Activated naive CD8-positive, alpha-beta T cell treated with anti-CD3 and anti-CD28 coated beads for 36 hours (primary cell): ENCODE measurements at places on chromosomes 13 and 19. TPM values are rescaled to one million over a fixed set of nuclear protein-coding genes. Genes with fewer than 3 reads are reported as not detected.
A peak's percentile ranks its signal among the peaks of the same experiment; 100 is the strongest.

DNA sequence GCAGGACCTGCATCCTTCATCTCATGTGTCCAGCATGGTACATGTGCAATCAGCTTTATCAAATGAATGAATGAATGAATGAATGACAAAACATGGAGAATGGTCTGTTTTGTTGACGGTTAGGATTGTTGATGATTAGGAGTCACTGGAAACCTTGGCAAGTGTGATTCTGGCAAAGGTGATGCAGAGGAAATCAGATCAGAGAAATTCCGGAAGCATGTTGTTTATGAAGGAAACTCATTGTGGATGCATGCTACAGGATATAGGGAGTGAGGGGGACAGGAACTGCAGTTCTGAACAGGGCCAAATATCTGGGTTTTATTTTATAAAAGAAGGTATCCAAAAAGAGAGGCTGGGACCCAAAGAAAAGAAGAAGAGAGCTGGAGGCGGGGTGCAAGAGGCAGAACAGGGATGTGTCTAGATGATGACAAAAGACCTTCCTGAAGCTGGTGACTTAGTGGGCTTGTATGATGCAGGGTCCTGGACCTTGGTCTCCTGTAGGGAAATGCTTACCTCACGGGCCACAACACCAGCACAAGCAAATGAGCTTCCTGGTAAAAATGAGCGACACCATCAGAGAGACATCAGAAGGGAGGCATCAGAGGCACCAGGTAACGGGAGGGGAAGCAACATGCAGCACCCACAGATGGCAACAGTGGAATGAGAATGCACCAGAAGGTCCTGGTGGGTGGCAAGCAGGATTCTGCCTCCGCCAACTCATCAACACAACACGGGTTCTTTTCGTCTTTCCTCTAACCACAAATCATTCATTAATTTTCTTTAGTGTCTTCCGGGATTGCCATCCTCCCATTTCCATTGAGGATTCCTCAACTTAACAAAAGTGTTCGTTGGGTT lies 159.6 kb downstream of the FOXO1 start:
- H3K4me1 ChIP-seq: peaks cover 53% of the 10 kb centered on the region
- H3K36me3 ChIP-seq: peaks cover 9% of the 10 kb centered on the region
- H3K27me3 ChIP-seq: no peaks in the 10 kb centered on the region
- H3K4me3 ChIP-seq: no peak overlapping the region
- no peak overlapping the region for H3K27ac ChIP-seq

FBXO27 gene
- 1.3 TPM for total RNA-seq

- no peaks in the 10 kb centered on the region for H3K4me1 ChIP-seq
- no peaks in the 10 kb centered on the region for H3K36me3 ChIP-seq
These were observed 93.0 kb downstream of the SLC7A1 start for GRCh38 chr13:29502391-29503008.

KCNJ14 gene
- 1.5 TPM for total RNA-seq

DNA sequence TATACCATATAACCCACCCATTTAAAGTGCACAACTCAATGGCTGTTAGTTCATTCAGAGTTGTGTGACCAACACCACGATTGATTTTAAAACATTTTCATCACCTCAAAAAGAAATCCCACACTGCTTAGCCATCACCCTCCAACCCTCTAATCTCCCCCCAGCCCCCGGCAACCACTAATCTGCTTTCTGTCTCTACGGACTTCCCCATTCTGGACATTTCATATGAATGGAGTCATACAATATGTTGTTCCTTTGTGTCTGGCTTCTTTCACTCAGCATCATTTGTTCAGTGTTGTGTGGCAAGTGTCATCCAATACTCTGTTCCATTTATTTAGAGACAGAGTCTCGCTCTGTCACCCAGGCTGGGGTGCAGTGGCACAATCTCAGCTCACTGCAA lies 4.0 kb upstream of the PNMA8B start:
- H3K27me3 ChIP-seq: peaks cover 28% of the 10 kb centered on the region
- no peak overlapping the region for H3K4me3 ChIP-seq
- H3K36me3 ChIP-seq: no peaks in the 10 kb centered on the region
- DNase-seq: no peak
- no peak overlapping the region for H3K27ac ChIP-seq

DNA sequence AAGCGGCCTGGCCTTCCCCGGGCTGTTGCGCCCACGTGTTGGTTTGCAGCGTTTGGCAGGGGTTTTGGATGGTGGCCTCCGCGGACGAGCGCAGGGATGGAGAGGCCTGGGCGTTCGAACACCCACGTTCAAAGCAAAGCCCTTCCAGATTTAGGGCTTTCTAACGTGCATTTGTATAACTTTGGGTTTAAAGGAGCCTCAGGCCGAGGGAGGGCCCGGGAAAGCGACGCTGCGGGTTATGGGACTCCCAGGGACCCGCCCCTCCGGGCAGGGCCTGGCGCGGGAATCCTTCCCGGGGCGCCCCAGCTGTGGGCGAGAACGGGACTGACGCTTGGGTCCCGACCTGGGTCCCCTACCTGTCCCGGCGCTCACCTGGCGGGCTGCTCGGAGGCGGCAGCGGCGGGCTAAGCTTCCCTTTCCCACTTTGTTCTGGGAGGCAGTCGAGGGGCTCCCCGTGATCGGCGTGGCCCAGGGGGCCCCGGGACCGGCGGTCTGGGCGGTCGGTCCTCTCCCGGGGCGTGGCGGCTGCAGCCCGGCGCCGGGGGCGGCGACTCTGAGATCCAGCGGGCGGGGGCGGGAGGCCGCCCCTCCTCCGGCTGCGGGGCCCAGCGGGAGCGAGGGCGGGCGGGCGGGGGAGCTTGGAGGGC lies at the start of gene FBXO17:
Gene FBXO17 (minus strand): TSS at position 529 of the 647 bp plus-strand sequence. CDS start 25,423 bp downstream, outside the sequence.
- H3K4me3 ChIP-seq: peak within 1 kb of the TSS; percentile 16
- DNase-seq: peak; percentile 9
- H3K27ac ChIP-seq: no peak within 1 kb of the TSS
- H3K4me1 ChIP-seq: peaks cover 9% of the 10 kb centered on the region
